ENCODE measurements at places on chromosomes 12 and 14.

DNA sequence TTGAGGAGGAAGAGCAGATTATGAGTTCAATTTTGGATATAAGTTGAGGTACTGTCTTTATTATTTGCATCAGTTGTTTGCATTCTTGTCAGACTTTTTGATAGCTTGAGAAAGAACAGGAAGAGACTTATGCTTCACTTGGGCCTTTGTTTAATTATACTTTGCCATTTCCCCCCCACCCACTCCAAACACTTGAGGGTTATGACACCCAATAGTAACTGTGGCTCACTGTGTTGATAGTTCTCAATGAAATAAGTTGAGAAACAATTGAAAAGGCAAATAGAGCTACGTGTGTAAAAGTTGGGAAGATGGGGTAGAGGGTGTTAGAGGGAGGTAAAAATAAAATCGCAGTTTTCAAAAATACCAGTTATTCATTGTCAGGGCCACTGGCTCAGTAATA is 17.7 kb downstream of the NAA30 start:
- H3K36me3 ChIP-seq: peaks cover 18% of the 10 kb centered on the region
- no peaks in the 10 kb centered on the region for H3K27me3 ChIP-seq
- peaks cover 17% of the 10 kb centered on the region for H3K4me1 ChIP-seq
- no peak overlapping the region for H3K27ac ChIP-seq
- H3K4me3 ChIP-seq: no peak overlapping the region

- peak overlapping the region; percentile 34 for H3K4me3 ChIP-seq
- peaks cover 78% of the 10 kb centered on the region for H3K4me1 ChIP-seq
- DNase-seq: peak; percentile 49
- no peak overlapping the region for H3K27ac ChIP-seq
Observed at GRCh38 chr12:98738539-98738938, 93.4 kb downstream of the APAF1 start.

DNA sequence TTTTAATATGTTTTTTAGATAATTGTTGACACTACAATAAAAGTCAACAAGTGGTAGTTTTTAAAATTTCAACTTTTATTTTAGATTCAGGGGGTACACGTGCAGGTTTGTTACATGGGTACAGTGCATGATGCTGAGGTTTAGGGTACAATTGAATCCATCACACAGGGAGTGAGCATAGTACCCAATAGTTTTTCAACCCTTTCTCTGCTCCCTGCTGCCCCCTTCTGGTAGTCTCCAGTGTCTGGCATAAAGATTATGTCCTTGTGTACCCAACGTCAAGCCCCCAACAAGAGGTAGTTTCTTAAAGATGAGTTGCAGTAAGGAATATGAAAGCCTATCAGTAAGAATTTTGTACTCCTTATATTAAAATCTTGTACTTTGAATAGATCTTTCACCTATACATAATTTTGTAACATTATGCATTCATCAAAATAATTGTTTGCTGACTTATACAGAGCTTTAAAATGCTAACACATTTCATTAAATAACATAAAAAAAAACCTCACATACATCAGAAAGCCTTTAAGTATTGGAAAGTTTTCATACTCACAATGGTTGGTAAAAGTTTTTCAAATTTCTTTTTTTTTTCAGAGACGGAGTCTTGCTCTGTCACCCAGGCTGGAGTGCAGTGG is 5.4 kb upstream of the RALGAPA1 start:
- peak; percentile 86 for DNase-seq
- no peaks in the 10 kb centered on the region for H3K36me3 ChIP-seq
- no peak overlapping the region for H3K27ac ChIP-seq
- no peaks in the 10 kb centered on the region for H3K27me3 ChIP-seq

- H3K4me1 ChIP-seq: no peaks in the 10 kb centered on the region
- H3K36me3 ChIP-seq: peaks cover 3% of the 10 kb centered on the region
- no peak overlapping the region for H3K4me3 ChIP-seq
- H3K27ac ChIP-seq: no peak overlapping the region
- H3K27me3 ChIP-seq: peaks cover 18% of the 10 kb centered on the region
- no peak for DNase-seq
Observed at GRCh38 chr12:95809000-95809680, 18.6 kb upstream of the NTN4 start.

DNA sequence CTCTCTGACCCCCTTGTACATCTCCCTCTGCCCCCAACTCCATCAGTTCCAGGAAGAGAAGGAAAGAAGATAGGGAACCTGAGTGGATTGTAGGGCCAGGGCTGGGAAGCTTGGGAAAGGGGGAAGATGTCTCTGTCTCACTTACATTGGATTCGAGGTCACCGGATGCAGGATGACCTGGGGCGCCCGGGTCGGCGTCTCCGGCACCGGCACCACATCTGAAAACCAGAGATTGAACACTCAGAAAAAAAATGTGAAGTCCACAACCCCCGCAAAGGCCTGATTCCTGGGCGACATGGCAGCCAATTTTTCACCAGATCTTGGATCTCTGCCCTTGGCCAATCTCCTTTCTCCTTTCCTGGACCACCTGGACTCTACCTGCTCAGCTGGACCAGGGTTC is 169.4 kb upstream of the NOS1 start:
- H3K27ac ChIP-seq: no peak overlapping the region
- no peaks in the 10 kb centered on the region for H3K27me3 ChIP-seq
- no peaks in the 10 kb centered on the region for H3K36me3 ChIP-seq
- H3K4me1 ChIP-seq: no peaks in the 10 kb centered on the region

GRCh38 chr14:103340480-103341212 is 6.6 kb downstream of the EIF5 start:
- no peak for DNase-seq
- no peak overlapping the region for H3K4me3 ChIP-seq
- peak overlapping the region; percentile 93 for H3K27ac ChIP-seq
- peaks cover 76% of the 10 kb centered on the region for H3K36me3 ChIP-seq
- H3K27me3 ChIP-seq: no peaks in the 10 kb centered on the region
- H3K4me1 ChIP-seq: peaks cover 39% of the 10 kb centered on the region

DNA sequence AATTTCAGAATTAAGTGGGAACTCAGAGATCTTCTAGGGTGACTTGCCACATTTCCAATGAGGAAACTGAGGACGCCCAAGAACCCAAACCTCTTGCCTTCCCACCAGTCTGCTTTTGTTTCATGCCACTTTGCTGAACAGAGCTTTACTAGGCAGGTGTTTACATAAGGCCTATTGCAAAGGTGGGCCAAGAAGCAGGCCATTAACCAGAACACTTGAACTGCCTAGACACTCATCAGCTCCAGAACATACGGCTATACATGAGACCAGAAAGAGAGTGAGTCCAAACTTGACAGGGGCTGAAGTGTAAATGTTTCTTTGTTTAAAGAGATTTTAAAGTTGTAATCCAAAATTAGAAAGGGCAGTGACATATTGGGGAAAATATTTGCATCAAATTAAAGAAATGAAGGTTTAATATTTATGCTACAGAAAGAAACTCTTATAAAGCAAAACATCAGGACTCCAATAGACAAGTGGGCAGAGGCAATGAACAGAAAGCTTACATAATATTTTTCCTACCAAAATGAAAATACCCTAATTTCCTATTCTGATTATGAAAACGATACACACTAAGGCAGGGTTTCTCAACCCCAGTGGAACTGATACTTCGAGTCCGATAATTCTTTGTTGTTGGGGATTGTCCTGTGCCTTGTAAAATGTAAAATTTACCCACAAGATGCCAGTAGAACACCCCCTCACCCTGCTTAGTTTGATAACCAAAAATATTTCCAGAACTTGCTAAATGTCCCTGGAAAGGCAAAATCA is 11.7 kb downstream of the BATF start:
- H3K27me3 ChIP-seq: no peaks in the 10 kb centered on the region
- H3K4me3 ChIP-seq: no peak overlapping the region
- H3K36me3 ChIP-seq: peaks cover 57% of the 10 kb centered on the region

DNA sequence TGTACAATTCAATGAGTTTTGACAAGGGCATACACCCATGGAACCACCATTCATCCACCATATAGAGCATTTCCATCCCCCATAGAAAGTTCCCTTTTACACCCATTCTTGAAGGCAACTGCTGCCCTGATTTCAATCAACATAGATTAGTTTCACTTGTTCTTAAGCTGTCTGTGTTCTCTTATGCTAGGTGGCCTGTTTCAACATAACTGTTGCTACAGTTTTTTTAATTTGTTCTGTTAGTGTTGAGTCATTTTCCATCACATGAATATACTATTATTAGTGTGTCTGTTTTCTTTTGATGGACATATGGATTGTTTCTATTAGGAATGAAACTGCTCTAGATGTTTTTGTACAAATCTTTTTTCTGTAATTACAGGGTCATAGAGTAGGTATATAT is 123.4 kb downstream of the PTPRQ start:
- no peaks in the 10 kb centered on the region for H3K36me3 ChIP-seq
- no peak overlapping the region for H3K27ac ChIP-seq
- H3K4me1 ChIP-seq: no peaks in the 10 kb centered on the region
- H3K4me3 ChIP-seq: no peak overlapping the region
- H3K27me3 ChIP-seq: no peaks in the 10 kb centered on the region

DNA sequence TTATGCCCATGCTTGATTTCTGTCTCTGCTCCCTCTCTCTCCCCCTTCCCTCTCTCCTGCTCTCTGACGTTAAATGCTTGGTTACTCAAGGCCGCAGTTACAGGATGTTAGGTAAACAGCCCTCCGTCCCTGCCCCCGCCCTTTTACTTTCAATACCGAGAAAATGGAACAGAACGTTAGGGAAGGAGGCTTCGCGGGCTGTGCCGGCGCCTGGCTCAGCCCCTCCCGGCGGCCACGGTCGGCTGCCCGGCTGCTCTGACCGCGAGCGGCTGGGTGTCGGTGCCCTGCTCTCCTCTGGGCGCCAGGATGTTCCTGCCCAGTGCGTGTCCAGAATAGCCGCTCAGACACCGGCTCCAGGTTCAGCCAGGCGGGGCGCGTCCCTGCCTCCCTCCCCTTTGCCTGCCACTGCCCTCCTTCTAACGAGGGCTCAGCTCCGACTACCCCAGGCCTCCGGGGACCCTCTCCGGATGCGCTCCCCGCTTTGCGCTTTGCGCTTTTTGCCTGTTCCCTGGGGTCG is 166.1 kb downstream of the ADCK1 start:
- H3K4me1 ChIP-seq: peaks cover 4% of the 10 kb centered on the region
- H3K4me3 ChIP-seq: peak overlapping the region; percentile 43
- peak; percentile 1 for DNase-seq
- H3K27ac ChIP-seq: no peak overlapping the region

GRCh38 chr12:127629066-127629820 is 637.7 kb upstream of the TMEM132C start:
- H3K27me3 ChIP-seq: no peaks in the 10 kb centered on the region
- H3K4me3 ChIP-seq: no peak overlapping the region
- no peak for DNase-seq
- H3K4me1 ChIP-seq: no peaks in the 10 kb centered on the region
- no peaks in the 10 kb centered on the region for H3K36me3 ChIP-seq
